ENCODE measurements at places on chromosomes 2 and 18.

DNA sequence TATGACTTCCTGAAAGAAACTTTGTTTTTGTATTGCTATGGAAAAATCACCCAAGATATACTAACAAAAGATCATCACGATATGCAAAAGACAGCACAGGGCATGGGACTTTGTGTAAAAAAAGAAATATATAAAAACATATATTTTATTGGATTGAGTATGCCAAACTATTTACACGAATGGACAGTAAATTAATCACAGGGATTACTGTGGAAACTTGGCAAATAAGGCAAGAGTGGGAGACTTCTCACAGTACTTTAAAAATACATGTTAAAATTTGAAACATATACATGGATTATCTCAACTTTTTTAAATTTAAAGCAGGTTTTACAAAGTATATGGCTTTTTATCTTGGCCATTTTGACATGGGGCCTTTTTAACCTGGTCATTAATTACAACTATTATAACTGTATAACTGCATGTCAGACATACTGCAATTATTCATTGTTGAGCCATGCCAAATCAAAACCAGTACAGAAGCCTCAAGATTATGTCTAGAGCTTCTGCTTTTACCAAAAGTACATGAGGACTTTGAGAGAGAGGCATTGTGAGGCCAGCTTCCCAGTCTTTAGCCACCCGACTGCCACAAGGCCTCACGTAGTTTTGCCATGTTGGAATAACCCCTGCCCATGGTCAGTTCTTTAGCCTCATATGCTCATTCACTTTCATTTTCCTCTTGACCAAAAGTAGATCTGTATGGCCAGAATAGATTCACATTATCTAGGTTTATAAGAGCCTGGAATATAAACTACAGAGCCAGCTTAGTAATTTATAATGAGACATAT lies 419.8 kb downstream of the SETBP1 start:
- DNase-seq = no peak

DNA sequence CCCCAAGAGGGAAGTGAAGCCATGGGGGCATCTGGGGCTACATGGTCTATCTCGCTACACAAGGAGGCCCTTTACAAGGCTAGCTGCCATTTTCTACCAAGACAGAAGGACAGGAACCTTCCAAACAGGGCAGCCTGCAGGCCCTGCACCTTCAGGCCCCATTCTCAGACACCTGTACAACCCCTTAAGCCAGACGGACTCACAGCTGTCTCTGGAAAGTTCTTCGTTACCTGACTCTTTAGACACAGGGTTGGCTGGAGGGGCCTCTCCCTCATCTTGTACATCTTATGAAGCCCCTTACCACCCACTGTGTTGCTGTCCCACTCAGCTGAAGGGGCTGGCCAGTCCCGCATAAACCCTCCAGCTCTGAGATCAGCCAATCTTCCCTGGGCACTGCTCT lies 17.2 kb downstream of the TMEM127 start:
- no peak for DNase-seq

DNA sequence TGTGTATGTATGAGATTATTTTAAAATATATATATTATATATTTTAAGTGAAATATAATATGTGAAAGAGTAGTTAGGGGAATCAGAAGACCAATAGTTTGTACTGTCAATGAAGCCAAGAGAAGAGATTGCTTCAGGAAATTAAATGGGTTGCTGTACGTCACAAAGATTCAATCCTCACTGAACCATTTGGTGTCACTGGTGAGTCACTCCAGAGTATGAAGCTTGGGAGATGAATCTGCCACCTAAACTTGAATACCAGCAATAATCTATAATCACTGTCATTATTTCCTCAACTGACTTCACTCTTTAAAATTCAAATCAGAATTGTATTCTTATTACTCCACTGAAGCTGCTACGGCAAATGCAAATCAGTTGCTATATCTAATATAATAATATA lies 41.9 kb upstream of the SCN9A start:
- DNase-seq = no peak

- no peak for DNase-seq
These were observed 1000.4 kb upstream of the ACVR2A start for GRCh38 chr2:146844226-146844990.

DNA sequence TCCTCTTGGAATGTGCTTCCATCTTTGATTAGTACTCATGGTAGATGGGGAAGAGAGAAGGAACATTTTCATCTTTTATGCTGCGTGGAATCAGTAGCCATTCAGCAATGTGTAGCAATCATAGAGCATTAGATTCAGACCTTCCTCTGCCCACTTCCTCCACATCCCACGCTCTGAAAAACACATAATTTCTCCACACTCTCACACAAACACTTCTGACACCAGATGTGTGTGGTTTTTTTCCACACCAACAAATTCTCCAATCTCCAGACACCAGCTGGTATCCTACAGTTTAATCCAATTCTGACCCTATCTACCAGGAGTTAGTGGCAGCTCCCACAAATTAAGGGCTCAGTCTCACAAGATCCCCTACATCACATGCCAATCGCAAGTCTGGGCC lies 103.3 kb downstream of the AOX1 start:
- no peak for DNase-seq

DNA sequence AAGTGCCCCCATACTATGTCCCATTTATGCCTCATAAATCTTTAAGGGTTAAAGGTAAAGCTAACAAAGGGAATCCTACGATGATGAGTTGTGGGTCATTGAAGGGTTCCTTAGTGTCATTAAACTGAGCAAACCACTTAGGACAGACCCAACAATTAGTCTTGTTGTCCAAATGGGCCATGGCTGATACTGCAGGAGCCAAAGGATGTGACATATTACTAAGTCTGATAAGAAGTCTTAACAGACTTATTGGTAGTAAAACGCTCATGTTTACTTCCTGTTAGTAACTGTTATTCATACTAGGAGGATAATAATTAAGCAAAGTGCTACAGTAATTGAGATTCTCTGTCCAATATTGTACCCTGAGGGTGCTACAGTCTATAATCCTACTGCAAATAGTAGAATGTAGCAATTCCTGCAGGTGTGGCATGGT lies 96.8 kb downstream of the PTPN4 start:
- DNase-seq = no peak

GRCh38 chr2:19762959-19763605 lies 138.7 kb downstream of the TTC32 start:
- DNase-seq = no peak
